ENCODE measurements at places on chromosomes 13 and 19.
A peak's percentile ranks its signal among the peaks of the same experiment; 100 is the strongest.

DNA sequence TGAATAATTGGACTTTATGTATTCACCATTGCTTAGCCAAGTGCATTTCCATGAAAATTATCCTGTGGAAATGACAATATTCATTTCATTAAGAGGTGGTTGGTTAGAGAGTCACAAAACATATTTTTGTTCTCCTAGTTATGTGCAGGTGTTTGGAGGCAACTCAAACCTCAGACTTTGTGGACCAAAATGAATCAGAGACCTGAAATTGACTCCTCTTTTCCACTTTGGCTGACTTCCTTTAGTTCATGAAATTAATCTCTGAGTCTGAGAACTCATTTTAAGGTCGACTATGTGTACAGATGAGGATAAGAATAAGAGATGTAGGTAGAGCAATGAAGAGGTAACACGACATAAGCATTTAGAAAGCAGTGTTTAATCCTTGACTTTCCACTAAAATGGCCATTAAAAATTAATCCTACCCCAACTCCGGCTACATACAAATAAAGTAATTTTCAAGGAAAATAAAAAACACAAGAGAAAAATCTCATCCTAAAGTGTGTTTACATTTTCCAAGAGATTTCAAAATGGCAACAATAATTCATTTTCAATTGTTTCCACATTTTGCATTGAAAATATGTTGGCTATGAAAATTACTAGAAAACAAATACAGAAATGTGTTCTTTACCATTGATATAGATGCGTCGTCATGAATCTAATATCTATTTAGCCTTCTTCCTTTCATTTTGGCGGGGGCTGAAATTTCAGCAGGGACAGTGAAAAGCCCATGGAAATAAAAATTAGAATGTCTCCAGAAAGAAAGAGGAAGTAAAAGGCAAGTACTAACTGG lies 185.4 kb upstream of the CSNK1A1L start:
- DNase-seq: no peak

- DNase-seq: no peak
These were observed 10.1 kb upstream of the SHISA2 start for GRCh38 chr13:26061947-26062346.

DNA sequence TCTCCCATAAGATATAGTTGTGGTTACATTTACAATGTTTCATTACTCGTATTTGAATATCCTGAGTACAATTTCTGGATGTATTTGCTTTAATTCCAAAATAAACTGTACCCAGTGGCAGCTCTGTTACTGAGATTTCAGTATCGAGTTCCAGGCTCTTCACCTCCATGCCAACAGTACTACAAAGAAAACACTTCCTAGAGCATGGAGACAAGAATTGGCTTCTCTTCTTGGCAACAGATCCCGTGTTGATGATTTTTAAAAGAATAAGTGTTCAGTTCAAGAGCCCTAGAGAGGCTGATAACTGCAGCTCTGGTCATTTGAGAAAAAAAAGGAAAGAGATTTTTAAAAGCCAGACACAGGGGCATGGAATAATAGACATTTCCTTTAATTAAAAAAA lies 302.8 kb downstream of the EFNB2 start:
- no peak for DNase-seq

- DNase-seq: peak; percentile 29
These were observed 70.9 kb downstream of the KL start for GRCh38 chr13:33087091-33087490.

- DNase-seq: no peak
These were observed 1.9 kb downstream of the RAB11B start for GRCh38 chr19:8392017-8392591.

GRCh38 chr13:90108547-90108946 lies 1238.9 kb upstream of the MIR17HG start:
- DNase-seq: no peak

- peak; percentile 92 for DNase-seq
These were observed 103.2 kb downstream of the GADD45B start for GRCh38 chr19:2578901-2579677.
